ENCODE measurements at places on chromosomes 6 and 20.

GRCh38 chr20:14966808-14967207, 629.4 kb upstream of the FLRT3 start:
- DNase-seq: no peak

GRCh38 chr20:46587986-46588385, 37.5 kb upstream of the OCSTAMP start:
- DNase-seq: no peak

GRCh38 chr6:143505111-143505510, 6.4 kb downstream of the FUCA2 start:
- DNase-seq: no peak

DNA sequence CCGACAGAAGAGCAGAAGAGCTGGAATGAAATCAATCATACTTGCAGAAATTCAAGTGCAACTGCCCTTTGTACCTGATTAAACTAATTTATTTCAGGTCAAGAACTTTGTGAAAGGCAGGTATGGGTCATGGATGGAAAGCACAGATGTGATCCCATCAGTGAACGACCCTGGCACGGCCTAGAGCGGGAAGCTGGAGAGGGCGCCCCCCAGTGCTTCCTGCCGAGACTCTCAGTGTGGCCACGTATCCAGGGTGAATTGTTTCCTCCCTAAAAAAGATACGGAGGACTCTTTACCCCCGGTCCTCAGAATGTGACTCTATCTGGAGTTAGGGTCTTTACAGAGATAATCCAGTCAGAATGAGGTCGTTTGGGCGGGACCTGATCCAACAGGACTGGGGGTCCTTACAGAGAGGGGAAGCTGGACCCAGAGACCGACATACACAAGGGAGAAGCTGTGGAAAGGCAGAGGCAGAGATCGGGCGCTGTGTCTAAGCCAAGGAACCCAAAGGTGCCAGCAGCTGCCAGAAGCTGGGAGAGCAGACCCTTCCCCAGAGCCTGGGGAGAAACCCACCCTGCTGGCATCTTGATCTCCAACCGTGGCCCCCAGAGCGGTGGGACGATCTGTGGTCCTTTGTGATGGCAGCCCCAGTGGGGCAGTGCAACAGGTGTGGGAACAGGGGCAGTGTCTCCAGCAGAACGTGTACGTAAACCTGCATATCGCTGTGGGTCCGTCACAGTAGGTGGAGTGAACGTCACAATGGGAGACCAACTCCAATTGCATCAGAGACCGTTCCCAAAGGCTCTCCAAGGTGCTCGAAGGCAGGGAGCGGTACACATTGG, 91.9 kb downstream of the TAF4 start:
- DNase-seq: no peak

DNA sequence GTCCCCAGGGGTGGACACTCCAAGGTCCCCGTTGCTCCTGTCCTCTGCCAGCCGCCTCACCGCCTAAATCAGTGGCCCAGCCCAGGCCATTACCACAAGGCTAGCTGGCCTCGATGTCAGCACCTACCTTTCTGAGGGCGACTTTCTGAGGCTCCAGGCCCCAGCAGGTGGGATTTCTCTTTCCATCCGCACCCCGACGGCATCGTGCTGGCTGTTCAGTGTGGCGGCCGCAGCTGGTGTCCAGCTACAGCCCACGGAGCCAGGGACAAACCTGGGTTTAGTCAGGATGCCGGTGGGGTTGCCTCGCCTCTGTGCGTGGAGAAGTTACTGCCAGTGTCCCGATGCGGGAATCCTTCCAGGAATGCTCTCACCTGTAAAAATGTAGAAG, 60.8 kb downstream of the ERMARD start:
- DNase-seq: no peak

- DNase-seq: no peak
Measured at GRCh38 chr6:42450477-42451332, 1.0 kb downstream of the TRERF1 start.

DNA sequence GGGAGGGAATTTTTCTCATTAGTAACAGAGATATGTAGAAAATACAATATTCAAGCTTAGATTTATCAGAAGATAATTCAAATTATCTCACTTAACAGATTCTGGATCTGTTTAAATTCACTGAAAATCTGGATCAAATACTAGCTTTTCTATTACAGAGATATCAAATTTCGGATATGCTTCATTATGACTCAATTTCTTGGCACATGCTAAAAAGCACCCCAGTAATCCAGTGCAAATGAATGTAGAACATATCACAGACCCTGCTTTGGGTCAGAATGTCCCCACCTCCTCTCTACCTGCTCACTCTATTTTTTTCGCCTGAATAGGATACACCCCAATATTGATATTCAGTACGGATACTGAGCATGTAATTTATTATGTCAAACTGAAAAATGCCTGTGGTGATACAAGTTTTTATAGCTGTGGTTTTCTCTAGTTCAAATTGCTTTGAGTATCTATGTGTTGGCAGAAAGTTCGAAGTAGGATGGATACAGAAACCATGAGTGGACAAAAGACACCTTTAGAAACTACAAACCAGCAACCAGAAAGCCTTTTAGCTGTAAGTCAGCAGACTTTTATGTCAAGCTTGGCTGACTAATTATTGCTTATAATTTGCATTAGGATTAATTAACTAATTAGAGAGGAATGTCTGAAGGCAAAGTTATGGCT, 290.0 kb downstream of the TFAP2B start:
- no peak for DNase-seq

DNA sequence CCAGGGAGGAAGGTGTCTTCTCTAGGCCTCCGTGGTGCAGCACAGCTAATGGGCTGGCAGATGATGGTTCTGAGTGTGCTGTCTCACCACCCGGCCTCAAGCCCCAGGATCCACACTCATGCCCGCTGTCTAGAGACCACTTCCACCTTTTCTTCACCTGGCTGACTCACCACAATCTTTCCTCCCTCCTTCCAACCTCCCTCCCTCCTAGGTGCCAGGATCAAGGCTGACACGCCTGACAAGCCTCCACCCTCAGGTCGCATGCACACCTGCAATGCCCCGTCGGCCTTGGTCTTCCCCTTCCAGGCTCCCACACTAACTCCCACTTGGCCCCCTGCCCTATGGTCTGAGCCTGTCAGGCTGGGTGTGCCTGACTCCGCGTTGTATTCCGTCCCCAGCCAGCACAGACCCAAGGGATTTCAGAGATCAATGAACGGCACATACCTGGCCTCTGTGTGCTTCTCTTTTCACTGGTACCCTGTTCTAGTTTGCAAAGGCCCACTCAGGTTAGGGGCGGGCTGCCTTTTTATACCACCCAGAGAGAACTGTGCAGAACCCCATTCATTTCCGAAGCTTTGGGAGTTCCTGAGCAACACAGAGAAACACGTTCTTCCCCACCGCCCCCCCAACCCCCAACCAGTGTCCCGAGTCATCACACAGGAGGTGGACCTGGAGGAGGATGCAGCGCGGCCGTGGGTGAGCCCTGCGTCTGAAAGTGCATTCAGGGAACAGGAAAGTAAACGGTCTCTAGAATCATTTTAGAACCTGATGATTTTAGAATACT, 39.3 kb downstream of the PMEPA1 start:
- no peak for DNase-seq

DNA sequence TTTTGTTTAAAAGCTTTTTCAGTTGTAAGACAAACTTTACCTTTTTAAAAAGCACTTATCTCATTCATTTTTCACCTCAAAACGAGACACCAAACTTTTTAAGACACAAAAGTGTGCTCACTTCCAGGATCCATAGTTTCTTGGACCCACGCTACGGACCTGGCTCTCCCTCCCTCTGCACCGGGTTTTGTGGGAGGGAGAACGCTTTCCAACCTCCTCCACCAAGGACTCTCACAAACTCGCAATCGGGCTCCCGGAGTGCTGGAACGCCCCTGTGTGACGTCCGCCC, 436 bp downstream of the CAGE1 start:
- no peak for DNase-seq

GRCh38 chr6:32075781-32076180, 33.4 kb downstream of the TNXB start:
- DNase-seq: no peak

GRCh38 chr6:136657666-136658065, 107.4 kb upstream of the MAP7 start:
- no peak for DNase-seq

DNA sequence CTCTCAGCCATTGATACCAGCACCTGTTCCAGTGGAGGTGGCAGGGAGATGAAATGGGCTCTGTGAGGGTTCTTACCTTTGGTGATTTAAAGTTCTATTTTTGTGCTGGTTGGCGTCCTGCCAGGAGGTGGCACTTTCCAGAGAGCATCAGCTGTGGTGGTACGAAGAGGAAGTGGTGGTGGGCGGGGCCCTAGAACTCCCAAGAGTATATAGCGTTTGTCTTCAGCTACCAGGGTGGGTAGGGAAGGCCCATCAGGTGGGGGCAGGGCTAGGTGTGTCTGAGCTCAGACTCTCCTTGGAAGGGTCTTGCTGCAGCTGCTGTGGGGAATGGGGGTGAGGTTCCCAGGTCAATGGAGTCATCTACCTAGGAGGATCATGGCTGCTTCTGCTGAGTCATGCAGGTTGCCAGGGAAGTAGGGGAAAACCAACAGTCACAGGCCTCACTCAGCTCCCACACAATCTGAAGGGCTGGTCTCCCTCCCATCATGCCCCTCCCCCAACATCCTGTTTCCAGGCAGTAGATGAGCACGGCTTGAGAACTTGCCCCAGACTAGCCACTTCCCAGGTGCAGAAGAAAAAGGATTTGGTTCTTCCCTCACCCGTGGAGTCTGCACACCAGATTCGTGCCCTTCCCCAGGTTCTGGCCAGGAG, 46.6 kb downstream of the MOXD1 start:
- peak; percentile 12 for DNase-seq

DNA sequence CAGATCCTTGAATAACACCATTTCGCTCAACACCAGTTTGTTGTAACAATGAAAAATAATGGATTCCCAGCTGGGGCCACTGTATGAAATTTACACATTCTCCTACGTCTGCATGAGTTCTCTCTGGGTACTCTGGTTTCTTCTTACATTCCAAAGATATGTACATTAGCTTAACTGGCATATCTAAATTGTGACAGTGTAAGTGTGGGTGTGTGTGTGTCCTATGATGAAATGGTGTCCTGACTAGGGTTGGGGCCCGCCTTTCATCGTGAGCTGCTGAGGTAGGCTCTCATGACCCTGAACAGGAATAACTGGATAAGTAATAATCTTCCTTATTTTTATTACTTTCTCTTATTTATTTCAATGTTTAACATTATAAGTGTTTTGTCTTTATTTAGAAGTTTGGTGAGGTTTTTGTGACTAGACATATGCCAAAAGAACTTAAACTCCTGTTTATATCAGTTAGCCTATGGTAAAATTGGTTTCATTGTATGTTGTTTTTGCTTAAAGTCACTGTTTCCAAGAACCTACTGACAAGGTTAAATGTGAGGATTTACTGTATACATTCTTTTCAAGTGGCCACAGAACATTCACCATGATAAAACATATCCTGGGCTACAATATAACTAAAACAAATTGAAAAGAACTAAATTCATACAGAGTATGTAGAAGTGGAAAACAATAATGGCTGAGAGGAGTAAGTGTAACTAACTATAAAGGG, 42.4 kb downstream of the RBL1 start:
- no peak for DNase-seq

DNA sequence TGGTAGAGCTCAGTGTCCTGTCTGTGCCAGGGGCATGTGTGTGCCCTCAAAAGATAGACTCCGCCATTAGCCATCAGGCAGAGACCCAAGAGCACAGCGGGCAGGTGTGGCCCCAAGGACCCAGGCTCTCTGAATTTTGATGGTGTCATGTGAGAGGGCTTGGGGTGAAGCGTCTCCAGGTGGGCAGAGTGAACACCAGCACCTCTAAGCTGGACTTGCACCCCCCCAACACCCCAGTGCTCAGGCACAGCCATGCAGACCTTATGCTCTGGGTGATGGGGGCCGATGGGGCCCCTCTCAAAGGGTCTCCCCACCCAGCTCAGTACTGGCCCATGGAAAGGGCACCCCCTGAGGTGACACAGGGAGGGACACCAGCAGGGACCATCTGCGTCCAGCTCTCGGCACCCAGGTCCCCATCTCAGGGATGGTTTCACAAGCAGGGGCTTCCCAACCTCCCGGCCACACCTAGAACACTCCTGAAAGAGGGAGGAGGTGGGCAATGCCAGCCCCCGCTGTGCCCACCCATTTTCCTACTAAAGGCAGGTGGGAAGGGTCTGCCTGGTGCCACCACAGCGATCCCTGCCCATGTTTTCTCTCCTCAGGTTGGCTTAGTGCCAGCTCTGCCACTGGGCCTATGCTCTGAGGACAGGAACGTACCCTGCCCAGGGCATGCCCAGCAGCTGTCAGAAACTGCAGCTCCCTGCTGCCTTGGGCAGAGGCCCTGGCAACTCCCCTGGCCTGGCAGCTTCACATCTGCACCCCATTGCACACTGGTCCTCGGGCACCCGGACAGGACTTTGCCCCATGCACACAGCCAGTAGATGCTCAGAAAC, 3.5 kb downstream of the CST7 start:
- DNase-seq: no peak

GRCh38 chr20:5735845-5736510, 14.2 kb upstream of the SHLD1 start:
- no peak for DNase-seq

GRCh38 chr20:9835302-9835701, 3.6 kb downstream of the PAK5 start:
- DNase-seq: no peak

- no peak for DNase-seq
Measured at GRCh38 chr6:42313941-42314570, 96.4 kb upstream of the MRPS10 start.

- DNase-seq: no peak
Measured at GRCh38 chr6:71194724-71195123, 93.9 kb upstream of the OGFRL1 start.

DNA sequence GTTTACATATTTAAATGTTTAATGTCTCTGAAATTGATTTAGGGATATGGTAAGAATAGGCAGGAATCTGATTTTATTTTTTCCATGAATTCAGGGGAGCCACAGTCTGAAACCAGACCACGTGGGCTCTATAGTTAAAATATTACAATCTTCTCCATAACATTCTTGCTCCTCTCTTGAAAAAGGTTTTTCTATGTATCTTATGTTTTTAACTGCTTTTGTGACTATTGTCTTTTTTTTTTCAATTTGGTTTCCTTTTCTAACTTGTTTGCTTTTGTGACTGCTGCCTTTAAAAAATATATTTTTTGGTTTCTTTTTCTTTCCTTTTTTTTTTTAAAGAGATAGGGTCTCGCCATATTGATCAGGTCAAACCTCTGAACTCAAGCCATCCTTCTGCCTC, 40.1 kb downstream of the TNFAIP3 start:
- no peak for DNase-seq

DNA sequence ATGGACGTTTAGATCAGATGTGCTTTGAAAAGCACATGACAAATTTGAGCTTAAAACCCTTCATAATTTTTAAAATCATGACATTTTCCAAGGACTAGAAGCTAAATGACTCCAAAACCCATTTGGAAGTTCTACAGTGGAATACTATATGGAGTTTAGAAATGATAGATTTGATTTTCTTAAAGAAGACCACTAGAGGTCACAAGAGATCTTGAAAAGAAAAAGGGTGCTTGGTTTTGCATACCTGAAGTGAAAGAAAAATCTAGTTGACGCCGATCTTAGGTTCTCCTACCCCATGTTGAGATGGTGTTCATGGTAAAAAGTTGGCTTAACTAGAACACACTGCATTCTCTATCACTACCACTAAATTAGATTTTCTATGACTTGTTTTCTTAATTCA, 31.5 kb downstream of the CFAP61 start:
- no peak for DNase-seq

- DNase-seq: no peak
Measured at GRCh38 chr6:13528777-13529343, 41.5 kb upstream of the GFOD1 start.
